ENCODE measurements at places on chromosomes 12 and 14. TPM values are rescaled to one million over a fixed set of nuclear protein-coding genes. Genes with fewer than 3 reads are reported as not detected.

The TMEM179 gene
- total RNA-seq = 11.4 TPM

The SLC15A4 gene
- 23.0 TPM for total RNA-seq

The SYNE3 gene
- total RNA-seq = 0.11 TPM

The SRGAP1 gene
- 3.4 TPM for total RNA-seq

The PTPRR gene
- 0.22 TPM for total RNA-seq

The GPR65 gene
- not detected for total RNA-seq
